GM13977 (cell line): ENCODE measurements at places on chromosomes 1 and 21.
A peak's percentile ranks its signal among the peaks of the same experiment; 100 is the strongest.

- DNase-seq = no peak
These were observed 1.8 kb upstream of the NFIA start for GRCh38 chr1:61080413-61081143.

GRCh38 chr1:54499097-54499359 lies 49.0 kb upstream of the ACOT11 start:
- no peak for DNase-seq

- DNase-seq = no peak
These were observed 30.0 kb downstream of the SOX13 start for GRCh38 chr1:204102739-204103430.

DNA sequence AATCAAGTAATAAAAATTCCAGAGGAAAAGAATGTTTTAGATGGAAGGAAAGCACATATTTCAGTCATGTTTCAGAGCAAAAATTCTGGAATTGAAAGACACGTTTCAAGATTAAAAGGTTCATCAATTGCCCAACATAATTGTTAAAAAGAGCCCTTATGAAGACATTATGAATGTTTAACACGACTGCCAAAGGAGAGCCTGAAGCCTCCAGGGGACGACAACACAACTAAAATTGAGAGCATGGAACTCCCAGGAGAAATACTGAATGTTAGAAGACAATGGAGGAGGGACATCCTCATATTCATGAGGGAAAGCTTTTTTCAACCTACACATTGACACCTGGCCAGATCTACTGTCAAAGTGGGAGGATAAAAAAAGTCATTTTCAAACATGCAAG lies 16.0 kb downstream of the OR2T11 start:
- peak; percentile 22 for DNase-seq

GRCh38 chr21:46066591-46067331 lies 31.2 kb upstream of the COL6A2 start:
- no peak for DNase-seq

DNA sequence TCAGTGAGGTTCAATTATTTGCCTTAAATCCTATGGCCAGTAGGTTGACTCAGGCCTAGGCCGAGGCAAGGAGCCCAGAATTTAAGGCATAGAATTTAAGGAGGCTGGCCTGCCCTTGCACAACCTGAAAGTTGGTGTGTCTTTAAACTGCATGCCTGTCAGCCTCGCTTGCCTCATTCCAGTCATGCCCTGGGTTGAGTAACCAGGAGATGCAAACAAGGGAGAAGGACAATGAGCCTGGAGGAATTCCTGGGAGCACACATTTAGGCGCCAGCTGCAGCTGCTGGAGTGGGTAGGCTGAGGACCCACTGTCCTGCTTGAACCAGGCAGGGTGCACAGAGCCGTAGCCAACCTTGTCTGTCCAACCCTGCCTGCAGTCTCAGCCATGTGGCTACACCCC lies 11.7 kb downstream of the CD2 start:
- DNase-seq = no peak

GRCh38 chr1:94471271-94471670 lies 53.1 kb downstream of the ABCD3 start:
- DNase-seq = no peak

DNA sequence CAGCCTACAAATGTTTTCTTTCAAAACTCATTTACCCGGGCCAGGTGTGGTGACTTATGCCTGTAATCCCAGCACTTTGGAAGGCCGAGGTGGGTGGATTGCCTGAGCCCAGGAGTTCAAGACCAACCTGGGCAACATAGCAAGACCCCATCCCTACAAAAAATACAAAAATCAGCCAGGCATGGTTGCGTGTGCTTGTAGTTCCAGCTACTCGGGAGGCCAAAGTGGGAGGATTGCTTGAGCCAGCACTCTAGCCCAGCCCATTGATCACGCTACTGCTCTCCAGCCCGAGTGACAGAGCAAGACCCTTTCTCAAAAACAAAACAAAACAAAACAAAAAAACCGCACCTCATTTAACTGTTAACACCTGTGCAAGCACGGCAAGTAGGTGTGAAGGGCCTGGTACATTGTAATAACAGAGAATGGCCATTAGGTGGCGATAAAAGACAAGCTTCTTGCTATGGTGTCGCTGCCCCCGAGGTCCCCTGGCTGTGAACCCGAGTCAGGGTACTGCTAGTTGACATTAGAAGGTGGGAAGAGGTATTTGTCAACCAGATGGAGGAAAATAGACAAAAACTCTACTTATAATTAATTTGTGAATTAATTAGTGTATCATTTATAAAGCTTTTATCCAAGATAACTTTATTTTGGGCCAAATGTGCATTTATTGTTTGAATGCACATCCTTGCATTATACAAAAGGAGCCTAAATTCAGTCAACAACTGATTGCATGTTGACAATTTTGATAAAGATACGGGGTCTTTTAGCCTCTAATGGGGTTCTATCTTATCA lies 66.5 kb downstream of the SH3BGR start:
- peak; percentile 76 for DNase-seq

DNA sequence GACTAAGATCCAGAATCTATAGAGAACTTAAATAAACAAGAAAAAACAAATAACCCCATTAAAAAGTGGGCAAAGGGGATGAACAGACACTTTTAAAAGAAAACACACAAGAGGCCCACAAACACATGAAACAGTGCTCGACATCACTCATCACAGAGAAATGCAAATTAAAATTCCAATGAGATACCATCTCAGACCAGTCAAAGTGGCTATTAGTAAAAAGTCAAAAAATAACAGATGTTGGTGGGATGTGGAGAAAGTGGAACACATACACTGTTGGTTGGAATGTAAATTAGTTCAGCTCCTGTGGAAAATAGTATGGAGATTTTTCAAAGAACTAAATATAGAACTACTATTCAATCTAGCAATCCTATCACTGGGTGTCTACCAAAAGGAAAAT lies 143.1 kb downstream of the IFI44 start:
- no peak for DNase-seq

- DNase-seq = no peak
These were observed 25.2 kb upstream of the SLAMF9 start for GRCh38 chr1:159979257-159979656.

DNA sequence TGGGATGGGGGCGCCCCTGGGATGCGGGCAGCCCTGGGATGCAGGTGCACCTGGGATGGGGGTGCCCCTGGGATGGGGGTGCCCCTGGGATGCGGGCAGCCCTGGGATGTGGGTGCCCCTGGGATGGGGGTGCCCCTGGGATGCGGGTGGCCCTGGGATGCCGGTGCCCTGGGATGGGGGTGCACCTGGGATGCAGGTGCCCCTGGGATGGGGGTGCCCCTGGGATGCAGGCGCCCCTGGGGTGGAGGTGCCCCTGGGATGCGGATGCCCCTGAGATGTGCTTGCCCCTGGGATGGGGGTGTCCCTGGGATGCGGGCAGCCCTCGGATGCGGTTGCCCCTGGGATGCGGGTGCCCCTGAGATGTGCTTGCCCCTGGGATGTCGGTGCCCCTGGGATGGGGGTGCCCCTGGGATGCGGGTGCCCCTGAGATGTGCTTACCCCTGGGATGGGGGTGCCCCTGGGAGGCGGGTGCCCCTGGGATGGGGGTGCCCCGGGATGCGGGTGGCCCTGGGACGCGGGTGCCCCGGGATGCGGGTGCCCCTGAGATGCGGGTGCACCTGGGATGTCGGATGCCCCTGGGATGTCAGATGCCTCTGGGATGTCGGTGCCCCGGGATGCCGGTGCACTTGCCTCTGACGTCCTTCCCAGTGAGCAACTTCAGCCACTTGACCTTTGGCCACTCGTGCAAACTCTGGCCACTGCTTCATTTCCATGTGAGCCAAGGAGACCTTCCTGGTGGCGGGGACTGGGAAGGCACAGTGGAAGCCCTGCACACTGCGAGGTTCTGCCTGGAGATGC lies 37.3 kb upstream of the SLC19A1 start:
- DNase-seq = no peak

DNA sequence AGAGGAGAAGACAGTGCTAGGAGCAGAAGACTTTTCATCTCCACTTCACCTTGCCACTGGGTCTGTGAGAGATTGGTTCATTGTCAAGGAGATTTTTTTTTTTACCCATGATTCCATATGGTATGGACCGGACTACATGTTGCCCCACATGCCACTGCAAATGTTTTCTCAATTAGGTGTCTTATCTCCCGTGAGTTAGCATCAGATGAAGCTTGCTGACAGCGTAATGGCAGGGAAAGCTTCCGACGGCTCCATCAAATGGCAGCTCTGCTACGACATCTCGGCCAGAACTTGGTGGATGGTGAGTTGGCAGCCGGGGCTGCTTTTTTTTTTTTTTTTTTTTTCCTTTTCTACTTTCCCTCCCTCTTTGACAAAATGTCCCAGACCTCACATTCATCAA lies 217.2 kb upstream of the NFIA start:
- no peak for DNase-seq

DNA sequence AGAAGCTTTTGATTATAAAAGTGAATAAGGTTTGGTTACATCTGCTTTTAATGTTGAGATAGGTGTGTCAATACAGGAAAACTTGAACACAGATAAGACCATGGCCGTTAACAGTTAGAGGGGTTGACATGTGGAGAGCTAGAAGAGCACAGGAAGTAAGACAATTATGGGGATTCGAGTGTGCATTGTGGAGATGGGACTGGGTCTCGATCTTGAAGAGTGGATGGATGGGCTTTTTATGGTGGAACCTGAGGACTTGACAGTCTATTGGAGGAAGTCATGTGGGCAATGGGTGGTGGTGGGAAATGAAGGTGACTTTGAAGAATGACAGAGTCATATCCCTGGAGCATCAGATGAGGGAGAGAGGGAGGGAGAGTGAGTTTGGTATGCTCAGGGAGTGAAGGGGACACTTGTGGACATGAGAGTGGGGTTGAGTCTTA lies 12.1 kb downstream of the DYRK1A start:
- DNase-seq = no peak

- DNase-seq = no peak
These were observed 110.0 kb downstream of the ADSS2 start for GRCh38 chr1:244341455-244342450.

GRCh38 chr1:111878649-111879048 lies 110.8 kb downstream of the KCND3 start:
- DNase-seq = no peak

- no peak for DNase-seq
These were observed 36.2 kb downstream of the CITED4 start for GRCh38 chr1:40825996-40826395.

GRCh38 chr1:165376041-165376810 lies 19.7 kb upstream of the LMX1A start:
- DNase-seq = peak; percentile 49

DNA sequence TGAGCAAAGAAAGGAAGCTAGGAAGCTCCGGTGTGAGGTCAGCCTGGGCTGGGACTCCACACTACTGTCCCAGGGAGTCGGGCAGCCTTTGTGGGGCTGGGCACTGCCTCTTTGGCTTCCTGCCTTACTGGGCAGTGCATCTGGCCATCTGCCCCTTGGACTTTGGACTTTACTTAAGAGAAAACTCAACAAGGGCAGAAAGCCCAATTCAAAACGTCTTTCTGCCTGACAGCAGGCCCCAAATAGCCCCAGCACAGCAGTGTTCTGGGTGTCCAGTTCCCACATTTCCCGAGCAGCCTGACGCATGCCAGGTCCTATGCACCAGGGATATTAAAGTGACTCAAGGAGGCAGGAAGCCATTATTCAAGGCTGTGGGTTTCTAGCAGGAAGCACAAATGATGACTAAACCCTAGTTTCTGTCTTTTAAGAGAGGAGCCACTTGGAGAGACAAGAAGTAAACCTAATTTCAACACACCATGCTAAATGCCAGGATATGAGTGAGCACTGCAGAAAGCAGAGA lies 37.9 kb upstream of the EDEM3 start:
- DNase-seq = no peak

DNA sequence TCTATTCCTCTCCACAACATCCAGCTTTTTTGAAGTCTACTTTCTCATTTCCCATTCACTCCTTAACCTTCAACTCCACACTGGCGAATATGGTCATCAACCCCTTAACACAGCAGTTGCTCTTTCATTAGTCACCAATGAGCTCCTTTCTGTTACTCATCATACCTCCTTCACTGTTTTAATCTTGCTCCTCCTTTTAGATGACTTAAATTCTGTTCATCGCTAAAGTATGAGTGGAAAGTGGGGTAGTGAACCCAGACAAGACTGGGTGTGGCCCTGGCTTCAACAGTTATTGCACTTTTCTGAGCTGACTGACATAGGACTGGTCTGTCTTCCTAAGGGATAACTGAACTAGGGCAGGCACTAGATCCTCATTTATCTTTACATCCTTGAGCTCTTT lies 51.3 kb downstream of the AKT3 start:
- no peak for DNase-seq

GRCh38 chr1:92399076-92399475 lies 87.6 kb downstream of the GFI1 start:
- peak; percentile 39 for DNase-seq

GRCh38 chr21:32309906-32310460 lies 11.3 kb downstream of the MRAP start:
- no peak for DNase-seq

DNA sequence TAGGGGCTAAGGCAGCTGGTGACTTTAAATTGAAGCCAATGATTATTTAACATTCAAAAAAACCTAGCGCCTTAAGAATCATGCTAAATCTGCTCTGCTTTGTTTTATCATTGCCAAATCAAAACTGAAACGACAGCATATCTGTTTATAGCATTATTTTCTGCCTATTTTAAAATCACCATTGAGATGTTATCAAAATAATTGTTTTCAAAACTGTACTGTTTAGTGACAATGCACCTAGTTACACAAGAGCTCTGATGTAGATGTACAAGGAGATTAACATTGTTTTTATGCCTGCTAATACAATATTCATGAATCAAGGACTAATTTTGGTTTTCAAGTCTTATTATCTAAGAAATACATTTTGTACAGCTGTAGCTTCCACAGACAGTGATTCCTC lies 1521.3 kb downstream of the AMY1C start:
- DNase-seq = no peak

DNA sequence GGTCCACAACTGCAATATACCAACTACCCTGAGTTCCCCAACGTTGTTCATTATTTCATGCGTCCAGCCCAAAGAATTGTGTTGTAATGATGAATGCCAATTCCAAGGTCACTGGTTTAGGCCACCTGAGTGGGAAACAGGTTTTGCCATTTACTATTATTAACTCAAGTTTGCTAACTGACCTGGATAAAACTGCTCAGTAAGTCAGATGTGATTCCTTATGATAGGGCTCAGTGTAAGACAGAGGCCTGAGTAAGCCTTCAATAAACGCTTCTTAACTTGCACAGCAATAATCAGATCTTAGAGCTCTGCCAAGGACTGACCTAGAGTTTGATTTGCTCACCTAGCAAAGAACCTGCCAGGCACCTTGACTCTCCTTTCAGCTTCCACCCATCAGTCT lies 10.0 kb downstream of the PUM1 start:
- no peak for DNase-seq

DNA sequence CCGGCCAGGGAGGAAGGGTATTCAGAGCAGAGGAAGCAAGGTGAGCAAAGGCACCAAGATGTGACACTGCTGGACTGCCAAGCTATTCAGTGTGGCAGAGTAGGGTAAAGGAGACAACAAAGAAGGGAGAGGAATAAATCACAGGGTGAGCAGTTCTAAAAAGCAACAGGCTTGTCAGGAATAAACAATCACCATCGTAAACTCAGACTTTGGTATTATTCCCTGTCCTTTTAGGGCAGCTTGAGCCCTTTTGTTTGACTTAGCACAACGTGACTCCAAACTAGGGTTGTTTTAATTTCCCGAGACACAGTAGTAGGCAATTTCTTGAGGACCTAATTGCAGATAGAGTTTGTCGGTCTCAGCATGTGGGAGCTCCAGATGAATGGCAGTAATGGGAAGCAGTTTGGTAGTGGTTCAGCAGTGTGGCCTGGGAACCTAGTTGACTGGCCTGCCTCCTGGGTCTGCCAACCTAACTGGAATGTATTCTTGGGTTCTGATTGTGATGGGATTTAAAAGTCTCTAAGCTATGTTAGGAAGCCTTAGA lies 4.3 kb downstream of the CR1L start:
- DNase-seq = no peak

GRCh38 chr1:114339379-114339778 lies 171.6 kb downstream of the TRIM33 start:
- no peak for DNase-seq
